RKO (cell line): ENCODE measurements at places on chromosomes 4 and X.
A peak's percentile ranks its signal among the peaks of the same experiment; 100 is the strongest.

DNA sequence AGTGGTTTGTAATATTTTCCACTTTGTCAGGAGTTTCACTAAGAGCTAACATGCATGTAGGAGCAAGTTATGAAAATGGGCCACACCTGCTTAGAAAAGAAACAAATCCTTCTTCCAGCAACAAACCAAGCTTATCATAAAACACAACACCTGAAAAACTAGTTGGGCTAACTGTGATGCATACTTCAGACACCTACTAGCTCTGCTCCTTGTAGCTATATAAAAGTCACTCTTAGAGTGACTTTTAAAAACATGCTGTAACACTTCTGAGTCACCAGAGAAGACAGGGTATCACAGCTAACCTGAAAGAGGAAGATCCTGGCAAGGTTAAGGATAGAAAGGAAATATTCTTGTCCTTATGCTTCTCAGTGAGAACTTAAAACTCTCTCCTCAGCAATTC lies 3.6 kb upstream of the SLAIN2 start:
- DNase-seq: no peak

DNA sequence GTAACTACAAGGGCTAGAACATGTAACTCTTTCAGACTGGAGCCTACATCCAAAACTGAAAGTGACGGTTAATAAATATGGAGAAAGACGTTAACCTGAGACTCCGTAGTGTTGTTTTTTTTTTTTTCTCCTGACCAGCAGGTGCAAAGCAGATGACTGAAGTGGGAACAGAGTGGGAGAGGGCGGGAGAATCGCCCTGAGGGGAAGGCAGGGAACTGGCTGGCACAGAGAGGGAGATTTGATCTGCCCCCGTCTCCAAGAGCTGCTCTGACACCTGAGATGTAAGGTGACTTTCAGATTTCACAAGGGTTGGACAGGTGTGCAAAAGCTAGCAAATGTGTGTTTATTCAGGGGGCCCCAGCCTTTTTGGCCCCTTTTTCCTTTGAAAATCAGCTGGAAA lies 180.2 kb downstream of the PALLD start:
- DNase-seq: no peak

DNA sequence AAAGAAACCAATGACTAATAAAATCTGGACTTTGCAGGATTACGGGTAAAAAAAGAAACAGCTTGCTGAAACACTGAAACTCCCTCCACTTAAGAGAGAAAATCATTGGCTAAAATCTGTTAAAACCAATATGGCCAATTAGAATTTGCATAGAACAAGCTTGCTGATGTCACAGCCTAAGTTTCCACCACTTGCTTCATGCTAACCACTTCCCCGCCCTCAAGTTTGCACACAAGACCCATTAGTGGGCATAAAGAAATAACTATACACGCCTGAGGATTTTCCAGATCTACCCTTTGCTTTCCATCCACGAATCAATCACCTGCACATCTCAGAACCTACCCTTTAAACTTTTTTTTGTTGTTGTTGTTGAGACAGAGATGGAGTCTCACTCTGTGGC lies 42.7 kb upstream of the PHEX start:
- DNase-seq: no peak

DNA sequence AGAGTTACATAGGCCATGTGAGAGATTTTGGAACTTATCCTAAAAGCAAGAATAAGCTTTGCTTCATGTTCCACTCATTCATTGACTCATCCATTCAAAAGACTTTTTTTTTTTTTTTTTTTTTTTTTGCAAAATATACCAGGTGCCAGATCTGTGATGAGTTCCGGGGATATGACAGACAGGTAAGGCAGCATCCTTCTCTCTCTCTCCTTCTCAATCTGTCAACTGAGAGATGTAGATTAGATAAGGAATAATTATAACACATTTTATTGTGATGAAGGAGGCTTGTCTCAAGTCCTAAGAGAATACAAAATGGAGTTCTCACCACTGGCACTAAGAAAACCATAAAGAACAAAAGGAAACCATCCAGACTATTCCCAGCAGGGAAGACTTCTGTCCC lies 190.2 kb upstream of the CPEB2 start:
- DNase-seq: no peak

GRCh38 chrX:26889574-26889973 lies 573.6 kb downstream of the PPP4R3C start:
- no peak for DNase-seq

DNA sequence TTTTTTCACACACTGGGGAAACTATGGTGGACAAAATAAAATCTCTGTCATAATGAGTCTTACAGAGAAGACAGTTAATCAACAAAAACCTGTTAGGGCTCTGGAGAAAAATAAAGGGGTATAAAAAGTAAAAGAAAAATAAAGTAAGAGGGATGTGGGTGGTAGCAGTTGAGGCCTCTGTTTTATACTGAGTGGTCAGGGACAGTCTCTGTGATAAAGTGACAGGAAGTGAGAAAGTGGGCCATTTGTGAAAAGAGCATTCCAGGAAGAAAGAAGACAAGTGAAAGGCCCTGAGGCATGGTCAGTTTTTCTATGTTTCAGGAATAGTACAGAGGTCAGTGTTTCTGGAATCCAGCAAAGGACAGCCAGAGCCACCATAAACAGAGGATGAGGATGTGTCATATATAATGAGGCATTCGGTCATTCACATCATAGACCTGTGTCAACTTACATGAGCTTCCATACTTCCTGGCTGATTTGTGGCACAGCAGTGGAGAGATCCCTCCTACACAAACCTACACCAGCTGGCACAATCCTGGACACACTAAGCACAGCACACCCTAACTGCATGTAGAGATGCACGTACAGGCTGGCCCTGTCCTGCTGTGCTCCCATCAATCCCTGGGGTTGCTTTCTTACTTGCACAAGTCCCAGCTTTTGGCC lies 64.4 kb upstream of the NAP1L5 start:
- DNase-seq: no peak

DNA sequence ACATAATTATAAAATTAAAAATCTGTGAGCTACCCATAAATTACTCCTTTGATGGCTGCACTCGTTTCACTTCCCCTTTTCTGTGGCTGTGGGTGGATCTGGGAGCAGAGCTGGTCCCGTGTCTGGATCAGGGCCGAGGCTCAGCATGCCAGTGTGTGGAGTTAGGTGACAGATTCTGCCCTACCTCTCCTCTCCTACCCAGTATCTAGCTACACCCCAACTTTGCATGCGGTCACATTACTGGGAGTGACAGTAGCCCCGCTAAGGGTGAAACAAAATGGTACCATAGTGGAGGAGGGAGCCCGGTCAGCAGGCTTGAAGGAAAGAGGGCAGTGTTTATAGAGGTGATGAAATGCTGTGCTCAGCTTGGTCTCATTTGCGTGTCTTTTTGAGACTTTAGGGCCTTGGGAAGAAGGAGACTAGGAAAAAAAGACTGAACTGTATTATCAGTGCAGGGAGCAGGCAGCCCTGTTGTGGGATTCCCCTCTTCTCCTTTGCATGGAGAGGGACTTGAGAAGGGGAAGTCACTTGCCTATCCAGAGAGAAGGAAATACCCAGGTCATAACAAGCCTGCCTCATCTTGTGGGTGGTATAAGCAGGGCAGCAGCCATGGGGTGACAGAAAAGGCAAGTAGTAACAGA lies 48.4 kb downstream of the ARHGAP10 start:
- no peak for DNase-seq

DNA sequence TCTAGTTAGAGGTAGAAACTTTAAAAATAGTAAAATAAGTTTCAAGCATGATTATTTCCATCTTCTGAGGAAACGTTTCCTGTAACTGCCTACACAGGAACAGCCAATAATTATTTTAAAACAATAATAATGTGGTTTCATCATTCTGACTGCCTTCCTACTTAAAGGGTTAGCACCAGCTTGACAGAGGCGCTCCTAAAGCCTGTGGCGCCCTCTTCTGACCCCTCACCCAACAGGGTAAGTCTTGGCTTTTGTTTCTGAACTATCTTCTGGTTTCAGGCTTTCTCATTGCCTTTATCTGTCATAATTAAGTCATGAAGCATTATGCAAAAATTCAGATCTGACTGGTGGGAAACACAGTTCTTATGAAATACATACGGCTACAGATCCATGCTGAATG lies 96.7 kb downstream of the ITM2A start:
- peak; percentile 49 for DNase-seq

DNA sequence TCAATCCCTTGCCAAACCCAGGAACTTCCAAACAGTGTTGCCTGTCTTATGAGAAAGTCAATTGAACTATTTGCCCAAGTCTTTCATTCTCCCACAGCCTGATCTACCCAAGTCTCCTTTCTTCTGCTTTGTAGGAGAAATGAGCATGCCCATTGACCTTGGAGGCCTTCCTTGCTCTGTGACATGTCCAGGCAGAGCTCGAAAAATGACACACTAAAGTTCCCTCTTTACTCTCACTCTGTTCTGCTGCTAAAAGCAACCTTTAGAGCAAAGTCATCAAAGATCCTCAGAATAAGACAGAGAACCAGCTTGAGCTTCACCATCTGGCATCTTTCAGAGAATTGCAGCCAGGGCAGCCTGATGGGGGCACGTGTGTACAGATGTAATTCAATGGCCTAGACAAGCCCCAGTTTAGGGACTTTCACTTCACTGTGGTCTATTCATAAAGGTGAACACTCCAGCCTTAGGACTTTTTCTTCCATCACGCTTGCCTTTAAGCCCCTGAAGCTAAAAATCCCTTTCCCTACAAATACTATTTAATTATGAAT lies 136.4 kb downstream of the AMELX start:
- no peak for DNase-seq

GRCh38 chrX:104254442-104255115 lies at the start of gene ESX1:
Gene ESX1 (minus strand): TSS chrX:104254933. CDS start chrX:104254849, 84 bp downstream.
- no peak for DNase-seq

DNA sequence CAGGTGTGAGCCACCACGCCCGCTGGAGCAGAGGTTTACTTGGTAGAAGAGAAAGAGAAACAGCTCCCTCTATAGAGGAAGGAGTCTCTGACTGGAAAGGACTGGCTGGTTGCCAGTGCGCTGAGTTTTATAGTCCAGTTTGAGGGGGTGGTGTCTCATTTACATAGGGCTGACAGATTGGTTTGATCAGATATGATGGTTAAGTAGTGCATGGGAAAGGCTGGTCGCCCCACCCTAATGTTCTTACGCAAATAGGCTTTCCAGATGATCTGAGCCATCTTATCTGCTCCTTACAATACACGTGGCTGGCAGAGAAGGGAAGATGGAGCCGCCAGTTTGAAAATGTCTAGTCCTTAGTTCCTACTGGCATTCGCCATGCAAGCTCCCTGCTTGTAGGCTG lies 439.5 kb downstream of the NAF1 start:
- DNase-seq: peak; percentile 14

GRCh38 chr4:4899202-4899925 lies 39.9 kb downstream of the MSX1 start:
- no peak for DNase-seq

- no peak for DNase-seq
These were observed 10.7 kb upstream of the NPY2R start for GRCh38 chr4:155197757-155198156.
